ENCODE measurements at places on chromosomes 7 and 10.

DNA sequence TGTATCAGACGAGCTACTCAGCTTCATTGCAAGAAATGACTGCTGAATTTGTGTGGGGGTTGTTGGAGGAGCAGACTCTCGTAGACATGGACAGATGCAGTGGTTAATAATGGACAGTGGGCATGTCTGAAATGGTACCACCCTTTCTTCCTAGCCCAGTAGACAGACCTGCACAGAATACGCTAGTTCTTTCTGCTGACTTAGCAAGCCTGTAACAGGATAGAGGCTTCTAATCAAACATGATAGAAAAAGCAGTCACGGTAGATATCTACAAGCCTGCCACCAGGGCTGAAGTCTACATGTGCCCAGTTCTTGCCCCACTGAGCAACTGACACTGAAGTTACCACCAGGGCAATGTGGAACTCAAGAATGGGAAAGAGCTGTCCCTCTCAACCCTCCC lies 188.0 kb downstream of the FANK1 start:
- no peak for DNase-seq

- no peak for DNase-seq
Measured at GRCh38 chr7:138608275-138608674, 92.9 kb downstream of the SVOPL start.

DNA sequence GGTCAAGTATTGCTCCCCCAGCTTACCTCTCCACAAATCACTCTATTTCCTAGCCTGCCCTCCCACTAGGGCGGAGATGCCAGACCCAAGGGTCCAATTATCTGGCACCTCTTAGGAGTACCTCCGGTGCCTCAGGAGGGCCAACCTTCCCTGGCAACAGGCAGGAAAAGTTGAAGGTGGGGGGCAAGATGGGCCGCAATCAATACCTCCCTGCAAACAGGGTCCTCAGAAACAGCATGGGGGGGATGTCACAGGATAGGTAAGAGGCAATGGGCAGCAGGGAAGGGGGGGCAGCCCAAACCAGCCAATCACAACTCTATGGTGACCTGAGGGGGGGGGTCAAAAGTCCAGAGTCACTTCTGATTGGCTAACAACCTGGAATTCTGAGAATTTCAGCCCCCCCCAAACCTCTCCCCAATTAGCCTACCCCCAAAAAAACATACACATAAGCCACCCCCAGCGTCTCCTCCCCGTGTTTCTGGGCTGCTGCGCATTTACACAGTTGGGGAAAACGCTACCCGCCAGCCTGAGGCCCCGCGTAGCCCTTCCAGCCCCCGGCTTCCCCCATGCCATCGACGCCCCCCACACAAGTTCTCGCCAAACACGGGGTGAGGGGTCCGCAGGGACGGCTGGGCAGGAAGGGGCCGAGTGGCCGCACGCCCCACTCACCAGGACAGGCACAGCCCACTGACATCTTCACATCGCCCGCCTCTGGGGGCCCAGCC lies 589 bp downstream of the LDB1 start:
- no peak for DNase-seq

DNA sequence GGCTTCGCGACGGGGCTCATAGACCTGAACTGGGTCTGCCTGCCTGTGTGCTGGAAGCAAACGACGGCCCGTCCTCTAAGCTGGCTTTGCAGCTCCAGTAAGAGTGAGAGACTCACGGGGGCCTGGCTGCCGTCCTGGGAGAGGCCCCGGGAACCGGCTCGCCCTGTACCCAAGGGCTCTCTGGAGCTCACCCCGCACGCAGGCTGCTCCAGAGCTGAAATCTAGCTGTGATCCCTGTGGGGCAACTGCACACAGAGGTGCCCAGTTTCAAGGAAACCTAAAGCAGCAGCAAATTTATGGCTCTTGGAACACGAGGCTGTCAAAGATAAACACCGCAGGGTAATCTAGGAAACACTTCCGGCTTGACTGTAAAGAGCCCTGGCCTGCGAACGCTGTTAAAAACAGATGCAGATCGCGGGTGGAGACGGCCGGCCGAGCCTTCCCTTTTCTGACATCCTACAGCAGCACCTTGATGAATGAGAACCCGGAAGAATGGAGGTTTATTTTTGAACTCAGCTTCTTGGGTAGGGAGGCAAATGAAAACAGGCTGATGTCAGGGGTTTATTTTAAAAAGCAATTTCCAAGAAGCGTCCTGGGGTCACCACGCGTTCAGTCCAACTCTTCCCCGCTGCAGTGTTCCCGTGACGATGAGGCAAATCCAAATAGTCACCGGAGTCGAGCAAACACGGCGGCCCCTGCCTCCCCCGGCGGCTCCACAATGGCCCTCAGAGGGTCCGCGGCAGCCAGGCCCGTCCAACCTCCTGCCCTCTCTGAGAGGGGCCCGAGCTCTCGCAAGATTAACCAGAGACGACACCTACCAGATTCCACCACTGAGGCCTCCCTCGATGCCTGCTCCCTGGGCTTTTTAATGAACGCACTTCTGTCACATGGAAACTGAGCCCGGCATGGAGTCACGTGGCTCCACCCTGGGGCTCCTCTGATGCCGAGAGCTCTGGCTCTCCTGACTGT lies 29.6 kb downstream of the AMZ1 start:
- DNase-seq, result peak; percentile 40

- DNase-seq, result no peak
Measured at GRCh38 chr10:72134785-72135767, 46.7 kb upstream of the SPOCK2 start.

GRCh38 chr7:101953248-101953819 lies 135.9 kb downstream of the CUX1 start:
- no peak for DNase-seq

DNA sequence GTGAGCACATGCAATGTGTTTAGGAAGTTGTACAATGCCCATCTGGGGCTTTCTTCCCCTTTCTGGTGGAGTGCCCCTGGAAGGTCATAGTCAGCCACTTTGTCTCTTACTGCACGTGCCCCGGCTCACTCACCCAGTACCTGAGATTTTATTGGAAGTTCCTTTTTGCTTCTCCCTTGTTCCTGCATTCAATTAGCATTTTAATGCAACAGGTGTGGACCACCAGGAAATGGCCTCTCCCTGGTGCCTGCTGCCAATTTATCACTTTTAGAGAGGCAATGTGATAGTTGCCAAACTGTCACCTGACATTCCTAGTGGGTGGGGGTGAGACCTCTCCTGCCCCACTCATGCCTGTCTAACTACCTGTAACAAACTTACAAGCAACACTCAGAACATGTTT lies 293.4 kb upstream of the DKK1 start:
- DNase-seq, result no peak

GRCh38 chr7:67866054-67866453 lies 869.4 kb downstream of the TYW1 start:
- DNase-seq, result no peak

DNA sequence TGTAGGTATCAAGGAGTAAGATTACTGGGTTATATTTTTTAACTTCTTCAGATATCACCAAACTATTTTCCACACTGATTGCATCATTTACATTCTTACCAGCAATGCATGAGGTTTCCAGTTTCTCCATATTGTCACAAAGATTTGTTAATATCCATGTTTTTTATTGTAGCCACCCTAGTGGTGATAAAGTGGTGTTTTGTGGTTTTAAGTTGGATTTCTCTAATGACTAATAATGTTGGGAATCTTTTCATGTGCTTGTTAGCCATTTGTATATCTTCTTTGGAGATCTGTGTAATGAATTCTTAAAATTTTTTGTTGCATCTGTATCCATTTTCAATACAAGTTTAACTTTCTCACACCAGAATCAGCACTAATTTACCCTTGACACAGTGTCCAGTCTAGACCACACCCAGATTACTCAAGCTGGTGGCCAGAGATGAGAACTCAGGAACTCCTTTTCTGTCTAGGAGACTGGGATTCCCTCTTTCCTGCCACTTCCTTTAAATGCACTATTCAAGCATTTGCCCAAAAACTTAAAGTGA lies 67.0 kb upstream of the PLXDC2 start:
- DNase-seq, result no peak

GRCh38 chr10:118868589-118868988 lies 113.8 kb upstream of the CACUL1 start:
- no peak for DNase-seq

DNA sequence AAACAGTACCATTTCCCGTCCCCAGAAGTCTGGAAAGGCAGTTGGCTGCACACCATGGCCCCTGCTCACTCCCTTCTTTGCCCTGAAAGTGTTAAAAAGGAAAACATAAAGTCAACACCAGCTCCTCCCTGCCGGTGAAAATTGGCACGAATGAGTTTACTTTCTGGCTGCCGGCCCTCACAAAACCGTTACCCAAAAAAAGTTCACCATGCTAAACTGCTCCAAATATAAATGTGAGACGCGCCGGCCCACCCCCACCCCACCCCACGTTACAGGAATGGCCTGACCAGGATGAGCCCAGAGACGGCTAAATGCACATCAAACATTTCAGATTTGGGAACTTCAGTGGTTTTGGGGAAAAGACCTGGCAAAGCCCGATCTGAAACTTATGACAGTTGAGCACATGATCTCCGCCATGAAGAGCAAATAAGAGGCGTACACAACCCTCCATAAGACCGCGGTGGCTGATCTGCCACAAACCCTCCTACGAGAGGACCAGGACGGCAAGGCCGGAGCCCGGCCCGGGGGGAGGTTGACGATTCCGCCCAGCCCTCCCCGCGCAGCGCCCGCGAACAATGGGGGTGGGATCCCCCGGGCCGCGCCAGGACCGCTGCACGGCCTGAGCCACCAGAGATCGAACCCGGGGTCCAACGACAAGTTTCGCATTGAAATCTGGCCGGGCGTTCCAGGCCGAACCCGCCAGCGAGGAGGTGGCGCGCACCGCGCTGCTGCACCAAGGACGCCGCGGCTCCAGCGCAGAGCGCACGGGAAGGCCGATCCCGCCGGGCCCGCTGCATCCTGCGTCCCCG lies 952 bp downstream of the DIP2C start:
- DNase-seq, result no peak

GRCh38 chr7:73737491-73738219 lies 947 bp downstream of the ABHD11 start:
- DNase-seq, result no peak

- DNase-seq, result no peak
Measured at GRCh38 chr10:79479283-79479909, 32.9 kb upstream of the EIF5AL1 start.

GRCh38 chr10:14254368-14254767 lies 76.4 kb downstream of the FRMD4A start:
- no peak for DNase-seq

- no peak for DNase-seq
Measured at GRCh38 chr10:7117806-7118674, 292.8 kb downstream of the SFMBT2 start.

GRCh38 chr7:66326501-66327215 lies 121.5 kb downstream of the TPST1 start:
- no peak for DNase-seq

GRCh38 chr10:121597504-121598262 lies 561 bp downstream of the FGFR2 start:
- DNase-seq, result no peak
